ENCODE measurements at places on chromosomes 6 and 20.

DNA sequence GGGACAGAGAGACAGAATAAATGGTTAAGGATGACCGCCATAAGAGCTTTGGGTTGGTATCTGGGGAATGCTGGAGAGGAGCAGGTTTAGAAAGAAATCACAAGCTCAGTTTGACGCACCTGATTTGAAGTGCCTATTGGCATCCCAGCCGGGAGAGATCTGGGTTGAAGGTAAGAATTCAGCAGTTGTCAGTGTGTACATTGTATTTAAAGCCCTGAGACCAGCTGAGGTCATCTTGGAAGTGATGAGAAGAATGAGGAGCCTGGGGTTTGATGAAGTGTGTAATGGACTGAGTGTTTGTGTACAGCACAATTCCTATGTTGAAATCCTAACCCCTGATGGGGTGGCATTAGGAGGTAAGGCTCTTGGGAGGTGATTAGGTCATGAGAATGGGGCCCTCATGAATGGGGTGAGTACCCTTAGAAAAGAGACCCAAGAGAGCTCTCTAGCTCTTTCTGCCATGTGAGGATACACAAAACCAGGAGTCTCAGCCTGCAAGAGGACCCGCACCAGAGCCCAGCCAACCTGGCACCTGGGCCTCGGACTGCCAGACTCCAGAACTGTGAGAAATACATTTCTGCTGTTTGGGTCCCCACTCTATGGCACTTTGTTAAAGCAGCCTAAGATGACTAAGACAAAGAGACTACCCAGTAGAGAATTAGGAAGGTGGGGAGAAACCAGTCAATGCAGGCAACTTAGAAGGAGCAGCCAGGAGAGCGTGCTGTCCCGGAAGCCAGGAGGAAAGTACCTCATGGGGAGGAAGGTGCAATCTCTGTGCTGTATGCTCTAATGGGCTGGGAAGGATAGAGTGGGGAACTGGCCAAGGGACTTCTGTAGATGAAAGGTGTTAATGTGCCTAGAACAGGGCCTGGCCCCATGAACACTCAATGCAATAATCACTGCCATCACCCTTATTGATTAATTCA, 133.7 kb upstream of the SLC24A3 start:
- DNase-seq, result no peak

DNA sequence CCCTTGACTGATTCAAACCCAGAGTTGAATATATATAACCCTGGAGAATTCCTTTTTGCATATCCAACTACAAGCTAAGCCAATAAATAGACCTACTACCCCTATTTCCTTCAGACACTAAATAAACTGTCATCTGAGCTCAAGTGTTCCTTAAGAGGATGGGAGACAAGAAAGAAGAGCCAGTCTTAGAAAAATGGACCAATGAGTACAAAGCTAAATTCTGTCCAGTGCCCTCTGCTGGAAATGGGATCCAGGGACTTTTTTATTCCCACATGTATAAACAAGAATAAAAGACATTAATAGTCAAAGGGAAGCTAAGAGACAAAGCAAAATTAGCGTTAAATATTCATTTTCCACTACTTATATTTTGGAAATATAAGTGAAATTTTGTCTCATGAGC, 4.8 kb downstream of the PPP1R10 start:
- no peak for DNase-seq

GRCh38 chr20:47815866-47816265, 30.6 kb upstream of the SULF2 start:
- no peak for DNase-seq

GRCh38 chr6:14734416-14735340, 511.2 kb upstream of the JARID2 start:
- DNase-seq, result no peak

DNA sequence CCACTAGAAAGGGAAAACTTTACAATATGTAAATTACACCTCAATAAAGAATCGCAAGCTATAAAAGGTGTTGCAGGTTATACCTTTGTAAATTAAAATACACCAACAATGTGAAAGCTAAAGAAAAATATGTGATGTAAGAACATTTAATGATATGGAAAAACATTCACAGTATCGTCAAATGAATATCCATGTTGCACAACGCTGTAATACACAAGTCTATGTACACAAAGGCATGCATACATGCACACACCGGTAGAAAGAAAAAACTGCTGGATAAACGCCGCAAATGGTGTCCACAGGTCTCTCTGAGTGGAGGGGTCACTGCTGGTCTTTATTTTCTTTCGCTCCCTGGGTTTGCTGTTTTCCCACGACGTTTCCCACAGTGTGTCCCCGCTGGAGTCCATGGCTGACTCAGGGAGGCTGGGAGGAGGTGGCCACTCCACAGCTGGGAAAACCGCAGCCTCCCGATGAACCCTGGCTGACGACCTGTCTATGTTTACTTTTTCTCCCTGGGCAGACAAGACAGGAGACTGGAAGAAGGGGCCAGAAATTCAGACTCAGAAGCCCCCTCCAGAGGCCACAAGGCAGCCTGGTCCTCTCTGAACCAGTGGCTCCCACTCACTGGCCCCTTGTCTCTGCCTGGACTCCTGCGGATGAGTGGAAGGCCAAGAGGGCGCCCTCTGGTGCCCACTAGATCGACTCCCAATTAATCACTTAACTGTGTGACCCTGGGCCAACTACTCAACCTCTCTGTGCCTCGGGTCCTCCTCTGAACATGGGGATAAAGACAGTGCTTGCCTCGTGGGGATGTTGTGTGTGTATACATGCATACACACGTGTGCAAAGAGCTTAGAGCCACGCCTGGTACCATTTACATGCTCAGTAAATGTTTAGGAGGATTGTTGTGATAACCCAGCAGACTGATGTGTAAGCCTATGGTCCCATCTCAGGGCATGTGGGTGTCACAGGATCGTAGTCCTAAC, 12.8 kb upstream of the BPI start:
- no peak for DNase-seq

DNA sequence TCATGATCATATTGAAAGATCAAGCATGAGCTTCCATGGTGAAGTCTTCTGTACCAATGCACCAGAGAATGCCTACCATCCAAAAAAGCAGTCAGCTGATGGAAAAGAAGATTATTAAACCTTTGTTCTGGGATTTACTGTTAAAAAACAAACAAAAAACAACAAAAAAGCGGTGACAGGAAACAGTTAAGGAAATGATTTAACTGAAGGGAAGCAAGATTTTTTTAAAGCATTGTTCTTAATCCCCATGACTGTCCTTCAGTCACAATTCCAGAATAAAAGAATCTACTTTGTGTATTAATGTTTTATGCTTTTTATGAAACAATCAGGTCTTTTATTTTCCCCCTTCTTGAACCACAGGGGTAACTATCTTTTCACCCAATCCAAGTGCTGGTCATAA, 23.9 kb downstream of the FAM162B start:
- no peak for DNase-seq

DNA sequence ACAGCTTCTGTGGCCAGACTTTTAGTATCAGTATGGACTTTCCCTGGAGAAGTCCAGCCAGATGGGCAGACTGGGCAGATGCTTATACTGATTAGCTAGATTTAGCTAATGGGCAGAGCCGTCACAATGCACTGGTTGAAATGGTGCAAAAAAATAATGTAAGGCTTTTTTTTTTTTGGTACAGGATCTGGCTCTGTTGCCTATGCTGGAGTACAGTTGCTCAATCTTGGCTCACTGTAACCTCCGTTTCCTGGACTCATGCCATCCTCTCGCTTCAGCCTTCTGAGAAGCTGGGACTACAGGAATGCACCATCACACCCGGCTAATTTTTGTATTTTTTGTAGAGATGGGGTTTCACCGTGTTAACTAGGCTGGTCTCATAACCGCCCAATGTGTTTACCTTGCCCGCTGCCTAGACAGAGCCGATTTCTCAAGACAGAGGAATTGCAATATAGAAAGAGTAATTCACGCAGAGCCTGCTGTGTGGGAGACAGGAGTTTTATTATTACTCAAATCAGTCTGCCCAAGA, 16.4 kb upstream of the KIFC1 start:
- DNase-seq, result no peak
